Right ventricle myocardium inferior (tissue), 1 donor: ENCODE measurements at places on chromosomes 7 and 10.

DNA sequence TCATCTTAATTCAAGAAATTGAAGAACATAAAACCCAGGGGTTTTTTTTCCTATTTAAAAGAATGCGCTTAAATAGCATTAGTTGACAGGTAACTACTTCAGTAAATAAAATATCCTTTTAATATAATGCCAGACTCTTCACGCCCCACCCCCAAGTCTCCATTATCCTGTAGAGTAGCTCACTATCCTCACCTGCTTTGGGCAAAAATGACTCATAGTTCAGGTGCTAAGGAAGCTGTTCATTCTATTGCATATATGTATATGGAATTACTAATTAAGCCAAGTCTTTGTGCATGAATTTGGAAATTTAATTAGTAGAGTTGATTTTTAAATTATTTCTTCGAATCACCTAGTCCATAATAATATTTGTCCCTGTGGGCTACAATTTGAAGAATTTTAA lies 656.8 kb upstream of the ANKRD30A start:
- DNase-seq: no peak

GRCh38 chr10:129079705-129080104 lies 387.3 kb upstream of the MGMT start:
- peak; percentile 80 for DNase-seq

DNA sequence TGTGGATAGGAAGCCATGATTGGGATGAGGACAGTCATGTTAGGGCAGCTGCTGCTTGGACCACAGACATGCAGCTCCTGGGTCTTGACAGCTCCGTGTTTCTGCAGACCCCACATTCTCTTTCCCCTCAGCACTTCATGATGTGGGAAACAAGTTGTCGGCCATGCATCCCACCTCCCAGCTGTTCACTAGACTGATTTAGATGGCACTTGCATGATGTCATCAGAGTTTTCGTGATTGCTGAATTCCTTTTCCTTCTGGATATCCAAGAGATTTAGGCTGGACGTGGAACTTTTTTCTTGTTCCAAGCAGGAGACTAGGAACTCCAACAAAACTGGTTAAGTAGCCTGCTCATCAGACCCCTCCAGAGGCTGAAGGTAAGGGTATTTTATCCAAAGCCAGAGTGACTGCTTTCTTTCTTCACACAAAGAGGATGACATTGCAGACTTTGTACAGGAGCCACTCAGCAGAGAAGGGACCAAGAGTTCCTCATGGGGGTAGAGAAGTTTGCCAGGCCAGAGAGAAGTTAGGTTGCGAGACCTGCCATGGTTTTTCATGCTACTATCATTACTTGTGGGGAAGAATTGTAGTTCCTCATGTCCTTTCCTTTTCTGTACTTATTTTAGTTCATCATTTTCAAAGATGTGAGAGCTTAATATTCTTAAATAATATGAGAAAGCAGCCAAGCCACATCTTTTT lies 117.7 kb upstream of the GJD4 start:
- DNase-seq: no peak

DNA sequence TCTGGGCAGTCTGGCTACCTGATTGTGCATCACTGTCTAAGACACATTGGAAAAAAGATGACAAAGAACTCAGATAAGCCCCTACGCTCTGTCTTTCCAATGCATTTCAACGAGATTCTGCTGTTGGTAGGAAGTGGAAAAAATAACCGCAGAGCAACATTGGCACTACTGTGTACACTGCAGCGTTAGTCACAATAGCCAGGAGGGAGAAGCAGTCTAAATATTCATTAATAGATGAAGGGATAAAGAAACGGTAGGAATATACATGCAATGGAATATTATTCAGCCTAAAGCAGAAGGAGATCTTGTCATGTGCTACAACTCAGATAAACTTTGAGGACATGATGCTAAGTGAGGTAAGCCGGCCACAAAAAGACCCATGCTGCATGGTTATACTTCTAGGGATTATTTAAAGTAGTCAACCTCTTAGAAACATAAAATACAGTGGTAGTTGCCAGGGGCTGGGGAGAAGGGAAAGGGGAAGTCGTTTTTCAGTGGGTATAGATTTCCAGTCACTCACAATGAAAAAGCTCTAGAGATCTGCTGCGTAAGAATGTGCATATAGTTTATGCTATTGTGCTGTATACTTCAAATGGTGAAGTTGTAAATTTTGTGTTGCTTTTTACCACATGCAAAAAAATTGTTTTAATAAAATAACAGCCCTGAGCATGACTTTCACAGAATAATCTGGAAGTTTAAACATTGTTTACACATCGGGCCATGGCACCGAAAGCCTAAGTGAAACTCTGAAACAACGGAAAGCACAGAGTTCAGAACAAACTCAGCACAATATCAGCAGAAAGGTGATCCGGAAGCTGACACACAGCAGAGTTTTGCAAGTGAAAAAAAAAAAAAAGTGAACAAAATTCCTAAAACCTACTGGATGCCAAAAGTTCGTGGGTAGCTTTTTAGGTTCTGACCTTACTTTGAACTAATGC lies 40.1 kb downstream of the ELMO1 start:
- no peak for DNase-seq

DNA sequence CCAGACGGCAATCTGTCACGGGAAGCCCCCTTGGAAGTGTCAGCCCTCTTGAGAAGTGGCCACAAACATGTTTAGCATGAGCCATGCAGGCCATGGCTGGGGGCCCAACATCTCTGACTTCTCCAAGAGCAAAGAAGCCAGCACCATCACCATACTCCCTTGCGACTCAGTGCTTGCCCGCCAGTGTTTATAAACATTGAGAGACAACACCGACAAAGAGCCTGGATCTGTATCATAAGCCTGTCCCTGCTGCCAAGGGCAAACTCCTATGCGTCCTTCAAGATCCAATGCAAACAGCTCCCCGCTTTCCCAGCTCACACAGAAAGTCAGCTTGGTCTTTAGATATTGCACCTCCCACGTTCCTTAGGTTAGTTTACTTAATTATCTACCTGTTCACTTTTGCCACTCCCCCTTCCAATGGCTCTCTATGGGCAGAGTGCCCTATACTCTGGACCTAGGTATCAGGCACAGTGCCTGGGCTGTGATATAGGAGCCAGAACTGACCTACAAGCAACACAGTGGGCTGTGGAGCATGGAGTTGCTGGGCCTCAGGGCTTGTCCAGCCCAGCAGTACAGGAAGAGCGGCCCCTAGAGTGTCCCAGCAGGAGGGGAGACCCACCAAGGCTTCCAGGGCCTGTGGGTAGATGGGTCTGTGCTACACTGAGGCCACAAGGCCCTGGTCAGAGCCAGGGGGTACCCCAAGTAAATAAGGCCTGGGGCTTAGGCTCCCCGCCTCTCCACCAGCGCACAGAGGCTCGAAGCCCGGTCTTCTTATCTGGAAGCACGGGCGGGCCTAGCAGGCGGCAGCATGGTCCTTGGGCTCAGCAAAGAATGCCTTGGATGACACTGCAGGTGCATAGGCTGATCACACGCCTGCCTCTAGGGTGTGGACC lies 37.7 kb downstream of the CAMK2B start:
- peak; percentile 53 for DNase-seq

- DNase-seq: no peak
Measured at GRCh38 chr10:24382979-24383663, 174.2 kb downstream of the KIAA1217 start.

- DNase-seq: no peak
Measured at GRCh38 chr7:112855227-112855626, 65.0 kb upstream of the TMEM168 start.

GRCh38 chr7:79520543-79520942 lies 67.1 kb upstream of the MAGI2 start:
- DNase-seq: no peak

DNA sequence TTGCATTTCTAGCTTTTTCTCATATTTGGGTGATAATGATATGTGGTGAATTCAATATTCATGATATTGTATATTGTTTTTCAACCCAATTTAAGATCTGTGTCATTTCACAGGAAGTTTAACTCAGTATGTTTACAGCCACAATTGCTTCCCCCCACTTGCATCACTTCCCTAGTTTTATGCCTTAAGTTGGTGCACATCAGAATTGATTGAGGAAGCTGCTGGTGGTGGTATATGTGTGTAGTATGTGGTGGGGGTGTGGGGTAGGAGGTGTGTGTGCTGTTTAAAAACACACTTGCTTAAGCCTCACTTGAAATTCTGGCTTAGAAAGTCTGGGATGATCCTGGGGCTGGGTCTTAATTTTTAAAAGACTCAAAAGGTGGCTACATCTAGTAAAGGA lies 245.1 kb upstream of the AOAH start:
- no peak for DNase-seq

DNA sequence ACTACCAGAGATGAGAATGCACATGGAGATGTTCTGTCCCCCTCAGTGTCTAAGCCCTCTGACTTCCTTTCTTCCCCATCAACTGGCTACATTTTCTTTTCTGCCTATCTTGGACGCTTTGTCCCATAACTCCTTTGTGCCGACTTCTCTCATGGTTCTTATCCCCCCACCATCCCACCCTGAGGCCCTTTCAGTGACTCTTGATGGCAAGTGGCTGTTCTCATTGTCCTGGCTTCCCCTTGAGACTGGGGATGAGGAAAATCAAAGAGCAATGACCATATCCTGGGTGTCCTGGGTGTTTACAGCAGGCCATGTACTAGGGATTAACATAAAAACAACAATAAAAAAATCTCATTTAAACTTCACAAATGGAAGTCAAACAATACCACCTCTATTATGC lies 18.8 kb upstream of the GGCT start:
- DNase-seq: no peak

DNA sequence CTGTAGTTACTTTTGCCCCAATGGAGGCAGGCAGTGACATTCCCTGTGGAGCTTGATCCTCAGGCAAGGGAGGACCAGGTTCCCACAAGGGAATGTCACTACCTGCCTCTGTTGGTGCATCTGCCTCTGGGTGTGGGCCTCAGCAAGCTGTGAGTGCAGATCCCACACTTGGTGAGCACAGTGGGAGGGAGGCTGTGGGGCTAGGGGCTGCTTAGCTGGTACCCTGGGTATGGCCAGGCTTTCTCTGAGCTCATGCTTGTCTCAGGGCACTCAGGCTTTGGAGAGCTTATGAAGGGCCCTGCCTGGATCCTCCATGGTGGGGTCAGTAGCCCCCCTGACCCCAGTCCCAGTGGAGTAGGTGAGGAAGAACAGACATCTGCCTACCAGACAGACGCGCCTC lies 16.2 kb upstream of the ZNF488 start:
- no peak for DNase-seq

DNA sequence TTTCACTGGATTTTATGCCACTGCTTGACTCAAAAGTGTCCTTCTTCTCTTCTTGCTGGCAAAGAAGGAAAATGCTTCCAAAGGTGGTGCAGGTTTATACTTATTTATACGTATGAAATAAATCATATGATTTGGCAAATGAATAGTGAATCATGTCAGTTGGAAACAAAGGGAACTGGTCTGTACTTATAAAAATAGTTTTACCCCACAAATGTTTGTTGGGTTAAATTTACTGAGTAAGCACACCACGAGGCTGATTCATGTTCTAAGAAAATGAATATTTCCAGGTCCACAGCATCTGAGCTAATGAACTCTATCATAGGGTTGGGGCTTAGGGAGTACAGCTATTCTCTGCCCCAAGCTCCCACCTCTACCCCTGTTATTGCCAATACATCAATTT lies 232.2 kb downstream of the TRIL start:
- no peak for DNase-seq

DNA sequence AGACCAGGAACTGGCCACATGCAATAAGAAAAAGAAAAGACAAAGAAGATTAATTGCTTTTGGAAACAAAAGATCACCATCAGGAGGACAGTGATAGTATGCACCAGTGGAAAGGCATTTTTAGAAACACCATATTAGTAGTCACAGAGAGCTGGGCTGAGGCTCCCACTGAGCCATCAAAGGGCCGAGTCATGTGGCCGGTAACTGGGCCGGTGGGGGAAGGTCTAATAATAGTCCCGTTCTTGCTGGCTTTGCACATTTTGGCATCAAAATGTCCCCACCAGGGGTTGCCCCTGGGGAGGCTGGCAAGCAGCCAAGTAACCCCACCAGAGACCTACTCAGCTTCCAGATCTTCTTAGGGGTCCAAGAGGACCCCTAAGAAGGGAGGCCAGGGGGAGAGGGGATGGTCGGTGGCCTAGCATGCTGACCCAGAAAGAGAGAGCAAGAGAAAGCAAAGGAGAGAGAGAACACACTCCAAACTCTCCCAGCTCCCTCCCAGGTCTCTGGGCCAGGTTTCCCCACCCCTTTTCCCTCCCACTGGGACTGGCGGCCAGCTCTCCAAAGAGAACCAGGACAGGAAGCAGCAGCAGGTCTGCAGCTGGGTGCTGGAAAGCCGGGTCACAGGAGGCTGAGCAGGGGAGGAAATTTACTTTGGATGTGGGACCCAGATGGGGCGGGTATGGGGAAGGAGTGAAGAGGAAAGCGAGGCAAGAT lies 70.2 kb upstream of the FGFR2 start:
- no peak for DNase-seq

DNA sequence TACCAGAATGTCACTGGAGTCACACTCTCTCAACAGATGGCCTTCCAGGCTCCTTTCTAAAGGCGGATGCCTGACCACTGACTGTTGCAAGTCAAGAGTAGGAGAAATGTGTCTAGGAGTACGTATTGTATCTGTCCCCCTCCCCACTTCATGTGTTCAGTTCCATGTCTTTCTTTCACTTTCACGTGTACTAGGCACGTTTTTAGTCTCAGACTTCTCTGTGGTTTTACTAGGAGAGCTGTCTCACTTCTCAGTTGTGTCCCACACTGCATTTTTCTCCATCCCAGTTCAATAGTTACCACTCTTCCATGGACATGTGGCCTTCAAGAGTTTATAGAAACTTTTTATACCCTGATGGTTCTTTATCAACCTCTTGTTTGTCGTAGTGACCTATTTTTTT lies 893.0 kb downstream of the NRG3 start:
- no peak for DNase-seq

- DNase-seq: no peak
Measured at GRCh38 chr7:141389140-141389796, 161.9 kb upstream of the AGK start.

- DNase-seq: no peak
Measured at GRCh38 chr10:124894569-124895215, 47.2 kb upstream of the ZRANB1 start.

DNA sequence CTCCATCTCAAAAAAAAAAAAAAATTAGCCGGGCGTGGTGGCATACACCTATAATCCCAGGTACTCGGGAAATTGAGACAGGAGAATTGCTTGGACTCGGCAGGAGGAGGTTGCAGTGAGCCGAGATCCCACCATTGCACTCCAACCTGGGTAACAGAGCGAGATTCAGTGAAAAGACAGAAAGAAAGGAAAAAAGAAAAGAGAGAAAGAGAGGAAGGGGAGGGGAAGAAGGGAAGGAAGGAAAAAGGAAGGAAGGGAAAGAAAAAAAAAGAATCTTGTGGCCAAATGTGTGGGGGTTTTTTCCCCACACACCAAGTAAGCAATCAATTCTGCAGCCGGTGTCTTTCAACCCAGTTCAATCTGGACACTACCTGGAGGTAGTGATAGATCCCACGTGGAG lies 9.0 kb upstream of the NAT16 start:
- no peak for DNase-seq

GRCh38 chr10:75582102-75582501 lies 150.7 kb downstream of the LRMDA start:
- no peak for DNase-seq
